Anterior cingulate cortex (tissue), 58 donors: ENCODE measurements at places on chromosomes 6 and 20.

- peak; percentile 80 for DNase-seq
These were observed at the start of gene VEGFA for GRCh38 chr6:43769526-43770371. VEGFA (plus strand) TSS chr6:43770211.

DNA sequence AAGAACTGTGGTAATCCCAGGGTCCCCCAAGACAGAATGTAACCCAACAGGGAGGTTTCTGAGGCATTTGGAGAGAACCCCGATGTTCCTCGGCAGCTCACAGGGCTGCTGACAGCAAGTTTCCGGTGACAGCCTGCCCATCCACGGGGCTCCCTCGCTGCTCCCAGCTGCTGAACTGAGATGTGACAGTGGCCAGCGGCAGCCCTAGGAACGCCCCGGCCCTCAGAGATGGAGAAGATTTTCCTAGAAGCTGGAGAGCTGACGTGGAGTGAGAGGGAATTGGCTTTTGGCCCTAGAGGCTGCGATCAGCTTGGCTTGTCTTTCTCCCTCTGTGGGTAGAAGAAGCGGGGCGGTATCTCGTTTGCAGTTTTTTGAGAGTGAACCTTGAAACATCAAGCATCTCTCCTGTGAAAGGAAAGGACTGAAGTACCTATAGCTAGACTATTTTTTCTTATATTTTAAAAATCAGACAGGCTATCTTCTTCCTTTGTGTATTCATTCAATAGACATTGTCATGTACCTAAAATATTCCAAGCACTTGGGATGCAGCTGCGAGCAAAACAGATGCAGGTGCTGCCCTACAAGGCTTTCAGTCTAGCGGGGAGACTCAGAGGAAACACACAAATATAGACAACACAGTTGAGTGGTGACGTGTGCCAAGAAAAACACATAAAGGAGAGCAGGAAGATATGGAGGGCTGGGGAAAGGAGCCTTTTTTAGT lies 28.4 kb upstream of the NFATC2 start:
- no peak for DNase-seq

DNA sequence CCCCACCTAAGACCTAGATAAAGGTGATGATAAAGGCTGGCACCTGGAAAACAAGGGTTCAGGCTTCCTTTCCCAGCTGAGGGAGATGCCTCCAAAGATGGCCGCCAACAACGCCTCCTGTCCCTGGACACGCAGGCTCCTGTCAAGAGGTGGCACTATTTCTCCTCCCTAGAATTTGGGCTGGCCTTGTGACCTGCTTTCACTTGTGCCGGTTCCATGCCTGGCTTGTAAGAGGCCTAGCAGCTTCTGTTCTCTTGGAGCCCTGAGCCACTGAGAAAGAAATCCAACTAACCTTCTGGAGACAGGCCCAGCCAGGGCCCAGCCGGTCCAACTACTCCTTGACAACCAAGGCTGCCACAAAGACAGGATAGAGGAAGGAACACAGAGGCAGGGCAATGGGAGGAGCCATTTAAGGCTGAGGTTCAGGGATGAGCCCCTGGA lies 60.2 kb upstream of the RALY start:
- DNase-seq, result peak; percentile 9

- no peak for DNase-seq
These were observed 215.0 kb upstream of the PLCB4 start for GRCh38 chr20:8853805-8854338.

DNA sequence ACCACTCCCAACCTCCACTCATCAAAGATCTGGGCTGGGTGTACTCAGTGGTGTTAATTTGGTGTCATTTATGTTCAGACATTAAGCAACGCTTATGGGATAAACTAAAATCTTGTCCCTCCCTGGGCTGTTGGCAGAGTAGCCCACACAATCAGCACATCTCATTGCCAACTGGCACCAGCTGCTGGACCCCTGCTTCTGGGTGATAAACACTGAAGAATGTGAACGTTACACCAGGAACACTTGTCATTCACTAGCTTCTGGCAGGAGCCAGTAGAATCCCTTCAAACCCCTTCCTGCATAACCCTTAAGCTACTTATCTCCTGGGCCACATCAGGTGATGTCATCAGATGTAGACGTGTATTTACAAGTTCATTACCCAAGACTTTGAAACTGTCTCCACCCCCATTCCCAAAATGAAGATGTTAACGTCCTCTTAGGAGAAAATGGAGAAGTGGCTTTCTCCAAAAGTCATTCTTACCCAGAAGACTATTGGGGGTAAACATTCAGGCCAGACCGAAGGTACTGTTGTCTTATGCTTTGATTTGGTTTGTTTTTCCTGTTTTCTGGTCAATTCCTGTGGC lies 107.8 kb upstream of the CD93 start:
- no peak for DNase-seq

DNA sequence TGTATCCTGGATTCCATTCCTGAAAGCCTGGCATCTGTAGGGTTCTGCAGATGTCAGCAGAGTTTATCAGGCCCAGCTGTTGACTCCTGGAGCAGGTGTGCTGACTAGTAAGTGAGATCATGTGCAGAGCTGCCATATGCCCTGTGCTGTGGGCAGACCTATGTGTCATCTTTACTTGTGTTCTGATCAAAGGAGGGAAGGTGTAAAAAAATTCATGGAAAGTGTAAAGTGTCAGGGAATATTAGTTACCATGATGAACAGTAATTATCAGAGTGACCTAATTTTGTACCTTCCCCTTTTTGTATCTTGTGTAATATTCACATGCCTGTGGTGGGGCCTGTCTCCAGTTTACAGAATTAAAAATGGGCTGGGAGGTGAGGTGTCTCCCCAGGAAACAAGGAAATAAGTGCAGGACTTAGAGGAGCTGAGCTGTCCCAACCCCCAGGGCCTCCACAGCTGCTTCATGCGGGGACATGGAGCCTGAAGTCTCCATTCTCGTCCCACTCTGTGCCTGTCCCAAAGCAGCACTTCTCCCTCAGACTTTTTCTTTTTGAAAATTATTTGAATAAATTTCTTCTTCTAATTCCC lies 148.2 kb upstream of the GGTLC1 start:
- no peak for DNase-seq

DNA sequence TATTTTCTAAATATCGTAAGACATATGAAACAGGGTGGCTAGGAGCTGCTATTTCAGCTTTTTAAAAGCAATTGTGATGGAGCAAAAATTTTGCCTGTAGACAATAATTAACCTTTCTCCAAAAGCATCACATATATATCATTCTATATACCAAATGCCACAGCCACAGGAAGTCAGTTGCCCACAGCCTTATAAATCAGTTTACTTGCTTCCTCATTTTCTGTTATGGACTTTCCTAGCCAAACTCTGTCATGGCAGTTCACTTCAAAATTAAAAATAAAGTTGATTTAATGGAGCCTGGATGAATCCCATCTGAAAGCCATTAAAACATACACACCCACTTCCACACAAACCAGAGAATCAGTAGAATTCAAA lies 93.4 kb upstream of the NHSL1 start:
- DNase-seq, result no peak

GRCh38 chr6:143054329-143054728 lies 6.4 kb upstream of the AIG1 start:
- DNase-seq, result no peak

GRCh38 chr20:50434653-50435396 lies 75.4 kb upstream of the PTPN1 start:
- no peak for DNase-seq

DNA sequence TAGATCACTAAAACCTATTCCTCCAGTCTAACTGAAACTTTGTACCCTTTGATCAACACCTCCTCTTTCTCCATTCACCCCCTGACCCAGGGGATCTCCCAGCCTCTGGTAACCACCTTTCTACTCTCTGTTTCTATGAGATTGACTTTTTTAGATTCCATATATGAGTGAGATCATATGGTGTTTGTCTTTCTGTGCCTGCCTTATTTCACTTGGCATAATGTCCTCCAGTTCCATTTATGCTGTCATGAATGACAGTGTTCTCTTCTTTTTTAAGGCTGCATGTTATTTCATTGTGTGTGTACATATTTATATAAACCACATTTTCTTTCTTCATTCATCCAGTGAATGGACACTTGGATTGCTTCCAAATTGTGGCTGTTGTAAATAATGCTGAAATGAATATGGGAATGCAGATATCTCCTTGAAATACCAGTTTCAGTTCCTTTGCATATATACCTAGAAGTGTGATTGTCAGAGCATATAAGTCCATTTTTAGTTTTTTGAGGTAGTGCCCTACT lies 57.7 kb downstream of the DHX35 start:
- no peak for DNase-seq

- no peak for DNase-seq
These were observed 56.4 kb downstream of the NOX3 start for GRCh38 chr6:155399062-155399744.
